ENCODE measurements at places on chromosomes 5 and 9. TPM values are rescaled to one million over a fixed set of nuclear protein-coding genes. Genes with fewer than 3 reads are reported as not detected.

FOXD4 gene
- not detected for total RNA-seq

DNA sequence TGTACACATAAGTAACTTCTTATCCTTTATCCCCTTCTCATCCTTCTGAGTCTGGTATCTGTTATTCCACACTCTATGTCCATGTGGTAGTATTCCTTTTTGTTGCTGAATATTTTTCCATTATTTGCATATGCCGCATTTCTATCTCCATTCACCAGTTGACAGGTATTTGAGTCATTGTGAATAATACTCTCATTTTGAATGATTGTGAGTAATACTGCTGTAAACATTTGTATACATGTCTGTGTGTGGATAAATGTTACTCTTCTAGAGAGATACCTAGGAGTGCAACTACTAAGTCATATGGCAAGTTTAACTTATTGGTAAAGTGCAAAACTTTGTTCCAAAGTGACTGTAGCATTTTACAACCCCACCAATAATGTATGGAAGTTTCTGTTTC is 15.6 kb downstream of the RIC1 start:
- H3K36me3 ChIP-seq, result peaks cover 18% of the 10 kb centered on the region
- H3K27ac ChIP-seq, result no peak overlapping the region
- no peaks in the 10 kb centered on the region for H3K4me1 ChIP-seq
- H3K4me3 ChIP-seq, result no peak overlapping the region
- no peak for DNase-seq

- no peaks in the 10 kb centered on the region for H3K36me3 ChIP-seq
- no peak overlapping the region for H3K4me3 ChIP-seq
- H3K27ac ChIP-seq, result no peak overlapping the region
- no peaks in the 10 kb centered on the region for H3K4me1 ChIP-seq
These were observed 277.9 kb downstream of the GAS1 start for GRCh38 chr9:86669422-86669821.

- no peak overlapping the region for H3K27ac ChIP-seq
- H3K27me3 ChIP-seq, result no peaks in the 10 kb centered on the region
- DNase-seq, result no peak
- no peaks in the 10 kb centered on the region for H3K4me1 ChIP-seq
- no peak overlapping the region for H3K4me3 ChIP-seq
- H3K36me3 ChIP-seq, result no peaks in the 10 kb centered on the region
These were observed 59.3 kb upstream of the ADAMTS16 start for GRCh38 chr5:5080790-5081189.

SLC25A2 gene
- total RNA-seq, result not detected

GRCh38 chr9:36039696-36040095 is 3.0 kb downstream of the RECK start:
- H3K36me3 ChIP-seq, result no peaks in the 10 kb centered on the region
- H3K4me3 ChIP-seq, result no peak overlapping the region
- DNase-seq, result no peak
- H3K27ac ChIP-seq, result no peak overlapping the region
- H3K4me1 ChIP-seq, result peaks cover 16% of the 10 kb centered on the region

GRCh38 chr5:123294544-123294943 is 128.7 kb downstream of the CEP120 start:
- peaks cover 2% of the 10 kb centered on the region for H3K27me3 ChIP-seq
- H3K4me1 ChIP-seq, result no peaks in the 10 kb centered on the region
- DNase-seq, result no peak
- no peak overlapping the region for H3K27ac ChIP-seq
- no peak overlapping the region for H3K4me3 ChIP-seq
- H3K36me3 ChIP-seq, result no peaks in the 10 kb centered on the region

STPG3 gene
- total RNA-seq, result not detected

- H3K36me3 ChIP-seq, result no peaks in the 10 kb centered on the region
- no peaks in the 10 kb centered on the region for H3K4me1 ChIP-seq
- no peaks in the 10 kb centered on the region for H3K27me3 ChIP-seq
- no peak overlapping the region for H3K4me3 ChIP-seq
- no peak for DNase-seq
- peak overlapping the region; percentile 79 for H3K27ac ChIP-seq
These were observed 10.5 kb downstream of the PFDN1 start for GRCh38 chr5:140292212-140293036.

CDKN2B gene
- 18.2 TPM for total RNA-seq

- no peaks in the 10 kb centered on the region for H3K27me3 ChIP-seq
- H3K27ac ChIP-seq, result no peak overlapping the region
- no peaks in the 10 kb centered on the region for H3K4me1 ChIP-seq
- H3K4me3 ChIP-seq, result no peak overlapping the region
- H3K36me3 ChIP-seq, result no peaks in the 10 kb centered on the region
- DNase-seq, result no peak
These were observed 53.1 kb upstream of the NREP start for GRCh38 chr5:111810112-111810511.

ADAMTS19 gene
- not detected for total RNA-seq

EIF4E1B gene
- not detected for total RNA-seq

GRIA1 gene
- 1.2 TPM for total RNA-seq

Data from tibial nerve (tissue), 4 donors.